Stimulated activated CD4-positive, alpha-beta T cell treated with anti-CD3 and anti-CD28 coated beads, Interleukin-1b, Interleukin-23, amount 100 ng/mL, for 1 hour (primary cell): ENCODE measurements at places on chromosomes 2 and 18.

DNA sequence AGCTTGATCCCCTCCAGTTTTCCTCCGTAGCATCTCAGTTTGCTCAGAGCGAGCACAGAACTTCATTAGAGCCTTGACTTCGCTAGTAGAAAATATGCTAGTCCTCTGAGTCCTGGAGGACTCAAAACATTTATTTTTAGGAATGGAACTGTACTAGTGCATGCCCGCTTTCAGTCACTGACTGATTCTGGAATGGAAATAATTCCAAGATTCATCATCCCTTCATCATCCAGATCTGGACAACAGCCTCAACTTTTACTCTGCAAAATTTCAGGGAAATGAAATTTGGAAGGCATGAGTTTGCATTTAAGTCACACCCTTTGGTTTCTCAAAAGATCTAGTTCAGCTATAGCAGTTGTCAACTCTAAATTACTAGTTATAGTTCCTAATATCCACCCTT is 304.6 kb downstream of the XIRP2 start:
- DNase-seq, result no peak

- no peak for DNase-seq
Observed at GRCh38 chr2:169362118-169362893, at the start of gene LRP2. LRP2 (minus strand) TSS chr2:169362534; CDS start chr2:169362399, 135 bp downstream.

- DNase-seq, result no peak
Observed at GRCh38 chr2:155203178-155203577, 504.7 kb downstream of the KCNJ3 start.

DNA sequence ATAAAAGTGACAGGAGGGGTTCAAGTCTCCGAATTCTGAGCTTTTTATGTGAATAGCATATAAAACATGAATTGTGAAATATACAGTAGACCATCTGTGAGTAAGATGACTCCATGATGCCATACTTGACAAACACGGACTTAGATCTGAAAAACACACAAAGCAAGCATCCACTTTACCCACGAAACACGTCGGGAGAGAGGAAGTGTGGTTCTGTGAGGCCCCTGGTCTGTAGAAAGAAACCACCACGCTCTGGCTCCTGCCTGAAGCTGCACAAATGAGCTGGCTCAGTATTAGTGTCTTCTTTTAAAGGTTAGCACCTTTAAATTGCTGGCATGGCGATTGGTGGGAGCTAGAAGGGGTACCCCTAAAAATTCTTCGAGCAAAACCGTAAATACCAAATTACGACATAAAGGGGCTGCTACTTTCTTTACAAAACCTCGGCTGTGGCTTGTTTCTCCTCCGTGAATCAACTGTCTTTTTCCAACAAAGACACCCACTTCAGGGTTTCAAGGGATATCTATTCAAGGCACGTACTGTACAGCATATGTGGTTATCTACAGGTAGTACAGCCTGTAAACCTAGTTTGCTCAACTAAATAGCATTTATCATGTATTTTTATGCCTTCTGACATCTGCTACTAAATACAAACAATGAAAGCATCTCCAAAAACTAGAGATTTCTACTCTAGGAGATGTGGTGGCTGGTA is 70.9 kb downstream of the AFF3 start:
- no peak for DNase-seq

- DNase-seq, result no peak
Observed at GRCh38 chr18:78247615-78248289, 731.9 kb upstream of the SALL3 start.
